ENCODE measurements at places on chromosomes 4 and X. TPM values are rescaled to one million over a fixed set of nuclear protein-coding genes. Genes with fewer than 3 reads are reported as not detected.
A peak's percentile ranks its signal among the peaks of the same experiment; 100 is the strongest.

DNA sequence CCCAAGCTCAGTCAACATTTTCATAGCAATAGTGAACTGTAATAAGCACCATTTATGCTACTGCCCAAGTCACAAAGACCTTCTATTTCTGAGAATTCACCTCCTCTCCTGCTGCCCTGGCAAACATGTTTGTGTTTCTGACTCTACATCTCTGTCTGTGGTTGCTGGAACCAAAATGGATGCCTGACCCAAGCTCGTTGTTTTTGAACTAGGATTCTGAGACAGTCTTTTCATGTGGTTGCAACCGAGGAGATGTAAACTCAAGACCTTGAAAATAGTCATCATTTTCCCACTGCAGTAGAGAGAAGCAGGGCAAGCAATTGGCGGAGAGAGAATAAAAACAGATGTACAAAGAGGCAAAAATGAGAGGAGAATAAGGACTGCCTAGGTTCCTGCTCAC is 160.2 kb downstream of the RAB28 start:
- H3K4me1 ChIP-seq, result peaks cover 5% of the 10 kb centered on the region
- no peak for DNase-seq
- H3K27me3 ChIP-seq, result no peaks in the 10 kb centered on the region
- no peak overlapping the region for H3K4me3 ChIP-seq

DNA sequence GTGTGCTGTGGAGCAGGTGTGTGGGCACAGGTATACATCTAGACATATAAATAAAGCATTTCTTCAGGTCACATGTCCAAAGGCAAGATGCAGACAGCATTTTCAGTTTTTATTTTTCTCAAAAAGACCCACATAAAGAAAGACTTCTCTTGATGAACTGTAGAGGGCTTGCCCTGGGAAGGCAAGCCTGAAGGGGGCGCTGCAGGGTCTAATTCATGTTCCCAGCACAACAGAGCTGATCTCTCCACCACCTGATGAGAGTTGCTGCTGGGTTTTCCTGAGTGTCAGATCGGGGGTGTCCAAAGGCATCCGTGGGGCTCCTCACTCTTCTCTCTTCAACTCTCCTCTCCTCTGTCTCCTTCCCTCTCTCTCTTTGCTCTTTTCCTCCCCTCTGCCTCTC is 26.6 kb downstream of the ADRA2C start:
- no peaks in the 10 kb centered on the region for H3K4me1 ChIP-seq
- DNase-seq, result peak; percentile 85
- H3K36me3 ChIP-seq, result 0 out of 2 replicates have a peak, but pooled peaks cover 5% of the 10 kb centered on the region
- no peak overlapping the region for H3K27ac ChIP-seq
- H3K4me3 ChIP-seq, result no peak overlapping the region

GRCh38 chr4:168334053-168334452 is 15.5 kb upstream of the DDX60 start:
- no peak overlapping the region for H3K4me3 ChIP-seq
- H3K4me1 ChIP-seq, result no peaks in the 10 kb centered on the region
- no peak overlapping the region for H3K27ac ChIP-seq
- H3K27me3 ChIP-seq, result no peaks in the 10 kb centered on the region

DNA sequence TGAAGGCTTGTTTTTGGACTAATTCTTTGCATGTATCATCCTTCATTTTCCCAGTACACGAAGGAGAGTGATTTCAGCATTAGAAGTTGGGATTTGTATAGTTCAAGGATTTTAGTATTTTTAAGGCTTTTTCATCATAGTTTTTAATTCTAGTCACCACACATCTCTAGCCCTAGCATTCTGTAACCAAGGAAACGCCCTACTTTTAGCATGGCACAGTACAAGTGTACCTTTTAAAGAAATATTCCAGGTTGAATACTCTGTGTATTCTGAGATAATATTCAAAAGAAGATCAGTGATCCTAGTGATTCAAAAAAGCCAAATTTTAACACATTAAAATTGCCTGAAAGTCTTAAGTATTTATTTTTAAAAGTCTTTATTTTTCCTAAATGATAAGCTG is 150.5 kb downstream of the RAP1GDS1 start:
- no peaks in the 10 kb centered on the region for H3K4me1 ChIP-seq
- H3K4me3 ChIP-seq, result no peak overlapping the region
- no peaks in the 10 kb centered on the region for H3K27me3 ChIP-seq
- peaks cover 8% of the 10 kb centered on the region for H3K36me3 ChIP-seq
- no peak for DNase-seq

GRCh38 chrX:66602381-66602938 is 36.4 kb downstream of the EDA2R start:
- DNase-seq, result no peak
- no peak overlapping the region for H3K27ac ChIP-seq
- H3K27me3 ChIP-seq, result no peaks in the 10 kb centered on the region
- H3K4me1 ChIP-seq, result no peaks in the 10 kb centered on the region

GRCh38 chr4:3464349-3464905 is 1.3 kb downstream of the DOK7 start:
- H3K36me3 ChIP-seq, result peaks cover 5% of the 10 kb centered on the region
- H3K27ac ChIP-seq, result no peak overlapping the region
- H3K27me3 ChIP-seq, result peaks cover 2% of the 10 kb centered on the region
- no peak overlapping the region for H3K4me3 ChIP-seq
- DNase-seq, result no peak

GRCh38 chr4:106868381-106869035 is 167.6 kb downstream of the DKK2 start:
- H3K4me1 ChIP-seq, result no peaks in the 10 kb centered on the region
- no peaks in the 10 kb centered on the region for H3K36me3 ChIP-seq
- no peak for DNase-seq
- H3K4me3 ChIP-seq, result no peak overlapping the region

DNA sequence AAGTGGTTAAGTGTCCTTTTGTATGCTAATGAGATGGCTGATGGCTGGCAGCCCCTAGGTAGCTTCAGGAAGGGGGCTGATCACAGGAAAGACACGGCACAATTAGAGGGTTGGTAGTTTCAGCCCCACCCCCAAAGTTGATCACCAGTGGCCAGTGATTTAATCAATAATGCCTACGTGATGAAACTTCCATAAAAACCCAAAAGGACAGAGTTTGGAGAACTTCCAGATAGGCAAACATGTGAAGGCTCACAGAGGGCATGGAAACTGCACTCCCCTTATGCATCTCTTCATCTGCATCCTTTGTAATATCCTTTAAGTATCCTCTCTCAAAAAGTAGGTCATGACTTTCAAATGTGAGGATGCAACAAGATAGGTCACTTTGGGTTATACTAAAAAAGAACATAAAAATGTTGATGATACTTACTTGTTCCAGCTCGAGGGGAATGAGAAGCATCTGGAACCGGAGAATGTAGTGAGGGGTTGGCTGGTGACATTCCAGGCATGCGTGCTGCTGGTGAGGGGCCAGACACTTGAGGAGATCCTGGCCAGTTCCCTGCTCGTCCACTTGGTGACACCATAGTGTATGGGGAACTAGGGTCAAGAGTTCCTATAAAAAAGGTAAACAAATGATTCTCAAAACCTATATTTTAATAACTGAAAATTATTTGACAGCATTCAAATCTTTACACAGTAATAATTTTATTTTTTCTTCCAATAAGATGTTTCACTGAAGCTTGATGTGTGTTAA is 16.7 kb upstream of the CXorf38 start:
- peak; percentile 75 for DNase-seq
- no peak overlapping the region for H3K4me3 ChIP-seq
- no peak overlapping the region for H3K27ac ChIP-seq
- no peaks in the 10 kb centered on the region for H3K27me3 ChIP-seq

DNA sequence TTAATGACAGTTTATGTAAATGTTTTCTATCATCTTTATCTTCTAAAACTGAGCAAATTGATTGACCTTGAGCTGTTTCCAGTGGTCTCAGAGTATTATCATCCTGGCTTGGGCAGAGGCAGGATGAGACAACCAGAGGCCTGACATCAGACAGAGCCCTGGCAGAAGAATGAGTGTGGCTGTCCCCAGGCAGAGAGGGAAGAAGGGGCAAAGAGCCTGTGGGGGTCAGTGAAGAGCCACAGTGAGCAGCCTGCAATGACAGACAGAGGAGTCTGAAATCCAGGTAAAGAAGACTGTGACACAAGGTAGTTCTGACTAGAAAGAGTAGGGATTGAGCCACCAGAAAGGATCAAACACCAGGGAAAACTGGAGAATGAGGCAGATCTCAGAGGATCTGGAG is 182.4 kb upstream of the ARSJ start:
- H3K36me3 ChIP-seq, result no peaks in the 10 kb centered on the region
- H3K4me3 ChIP-seq, result no peak overlapping the region
- H3K27me3 ChIP-seq, result no peaks in the 10 kb centered on the region
- DNase-seq, result peak; percentile 42
- no peak overlapping the region for H3K27ac ChIP-seq
- no peaks in the 10 kb centered on the region for H3K4me1 ChIP-seq

- no peaks in the 10 kb centered on the region for H3K27me3 ChIP-seq
- no peaks in the 10 kb centered on the region for H3K36me3 ChIP-seq
- no peak for DNase-seq
- H3K27ac ChIP-seq, result no peak overlapping the region
- H3K4me3 ChIP-seq, result no peak overlapping the region
Measured at GRCh38 chr4:176549161-176549865, 229.5 kb downstream of the SPCS3 start.

DNA sequence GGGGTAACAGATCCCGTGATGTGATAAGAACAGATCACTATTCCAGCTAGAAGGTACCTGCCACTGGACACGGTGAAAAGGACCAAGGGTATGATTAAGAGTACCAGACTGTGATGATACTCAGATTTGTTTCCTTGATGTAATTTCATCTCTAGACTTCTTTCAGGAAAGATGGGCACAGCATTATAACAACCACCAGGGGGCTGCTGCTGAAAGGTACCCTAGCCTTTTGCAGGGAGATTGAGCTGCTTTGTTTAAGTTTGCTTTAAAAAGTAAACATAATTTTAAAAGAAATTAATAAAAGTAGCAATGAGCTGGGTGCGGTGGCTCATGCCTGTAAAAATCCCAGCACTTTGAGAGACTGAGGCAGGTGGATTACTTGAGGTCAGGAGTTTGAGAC is 145.4 kb downstream of the EMCN start:
- DNase-seq, result no peak
- H3K4me3 ChIP-seq, result no peak overlapping the region

GRCh38 chrX:44247468-44247867 is 96.0 kb downstream of the EFHC2 start:
- DNase-seq, result no peak
- no peak overlapping the region for H3K27ac ChIP-seq
- H3K4me1 ChIP-seq, result no peaks in the 10 kb centered on the region
- H3K4me3 ChIP-seq, result no peak overlapping the region
- no peaks in the 10 kb centered on the region for H3K27me3 ChIP-seq

- no peak overlapping the region for H3K27ac ChIP-seq
- H3K4me3 ChIP-seq, result no peak overlapping the region
- no peaks in the 10 kb centered on the region for H3K36me3 ChIP-seq
- no peak for DNase-seq
Measured at GRCh38 chr4:7313347-7313811, 121.0 kb downstream of the SORCS2 start.

- no peak for DNase-seq
- no peak overlapping the region for H3K4me3 ChIP-seq
- H3K4me1 ChIP-seq, result no peaks in the 10 kb centered on the region
- H3K27ac ChIP-seq, result no peak overlapping the region
- H3K27me3 ChIP-seq, result no peaks in the 10 kb centered on the region
Measured at GRCh38 chrX:13669246-13669737, 16.4 kb downstream of the TCEANC start.

DNA sequence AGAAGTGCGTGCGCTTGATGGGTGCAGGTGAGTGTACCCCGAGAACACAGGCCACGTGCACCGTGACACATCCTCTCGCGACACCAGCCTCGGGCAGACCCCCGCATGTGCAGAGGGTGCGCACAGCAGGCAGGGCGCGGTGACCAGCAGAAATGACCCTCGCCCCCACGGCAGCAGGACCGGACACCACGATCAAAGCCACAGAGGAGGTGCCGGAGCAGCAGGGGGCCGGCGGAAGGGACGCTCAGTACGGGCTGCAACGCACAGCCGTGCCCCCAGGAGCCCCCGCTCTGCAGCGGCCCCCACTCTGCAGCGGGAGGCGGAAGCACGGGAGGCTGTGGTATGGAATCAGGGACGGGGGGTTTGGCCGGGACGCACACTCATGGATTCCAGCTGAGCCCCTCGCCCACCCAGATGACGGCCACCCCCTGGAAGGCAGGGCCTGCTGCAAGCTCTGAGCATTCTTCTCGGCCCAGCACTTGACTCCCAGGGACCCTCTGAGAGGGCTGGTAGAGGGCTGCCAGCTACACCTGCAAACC is 17.1 kb downstream of the PPP2R3B start:
- peaks cover 4% of the 10 kb centered on the region for H3K27me3 ChIP-seq
- no peak overlapping the region for H3K27ac ChIP-seq
- H3K4me3 ChIP-seq, result no peak overlapping the region
- peaks cover 3% of the 10 kb centered on the region for H3K4me1 ChIP-seq
- H3K36me3 ChIP-seq, result peaks cover 3% of the 10 kb centered on the region
- DNase-seq, result no peak

DNA sequence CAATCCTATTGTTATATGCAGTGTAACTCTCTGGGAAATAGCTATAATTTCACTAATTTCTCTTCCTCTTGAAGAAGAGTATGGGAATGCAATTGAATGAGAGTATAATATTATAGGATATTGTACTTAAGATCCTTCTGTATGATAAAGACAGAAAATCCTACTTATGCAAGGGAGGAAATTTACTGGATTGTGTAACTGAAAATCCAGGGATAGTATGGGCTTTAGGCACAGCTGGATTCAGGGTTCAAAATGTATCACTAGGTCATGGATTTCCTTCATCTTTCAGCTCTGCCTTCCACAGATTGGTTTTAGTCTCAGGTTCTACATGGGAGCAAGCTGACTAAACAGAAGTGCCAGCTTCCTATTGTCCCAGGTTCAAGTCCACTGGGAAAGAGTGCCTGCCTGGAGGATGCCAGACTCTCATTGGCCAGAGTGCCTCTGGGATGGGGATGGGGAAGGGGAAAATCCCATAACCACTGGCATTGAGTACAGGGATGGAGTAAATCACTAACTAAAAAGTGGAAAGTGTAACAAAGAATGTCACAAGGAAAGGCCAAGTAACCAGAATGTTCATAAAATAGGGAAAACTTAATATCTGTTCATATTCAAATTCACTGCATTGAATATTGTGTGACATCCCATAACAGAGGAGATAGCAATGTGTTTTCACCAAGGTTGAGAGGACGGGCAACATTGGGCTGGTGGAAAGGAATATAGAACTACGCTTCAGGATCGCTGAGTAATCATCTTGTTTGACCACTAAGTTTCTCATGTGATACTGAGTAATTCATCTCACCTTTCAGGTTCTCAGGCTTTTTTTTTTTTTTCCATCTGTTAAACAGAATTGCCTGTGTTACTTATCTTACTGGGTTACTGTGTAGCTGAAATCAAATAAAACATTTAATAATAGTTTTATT is 75.7 kb downstream of the ANXA3 start:
- DNase-seq, result no peak
- H3K4me1 ChIP-seq, result no peaks in the 10 kb centered on the region
- no peaks in the 10 kb centered on the region for H3K27me3 ChIP-seq
- no peaks in the 10 kb centered on the region for H3K36me3 ChIP-seq
- H3K27ac ChIP-seq, result no peak overlapping the region
- no peak overlapping the region for H3K4me3 ChIP-seq

GRCh38 chr4:54840992-54841768 is 183.4 kb downstream of the KIT start:
- H3K36me3 ChIP-seq, result no peaks in the 10 kb centered on the region
- DNase-seq, result no peak
- H3K4me3 ChIP-seq, result no peak overlapping the region
- H3K27ac ChIP-seq, result no peak overlapping the region
- no peaks in the 10 kb centered on the region for H3K4me1 ChIP-seq

Gene OTUD4
- 51.1 TPM for total RNA-seq

Gene VEGFC
- total RNA-seq, result 0.46 TPM

Gene MSX1
- not detected for total RNA-seq

Gene TEX13C
- 0.24 TPM for total RNA-seq

Gene GLRA2
- total RNA-seq, result not detected

Gene IBSP
- total RNA-seq, result not detected

Gene MGARP
- total RNA-seq, result 4.3 TPM

Gene ZNF711
- 14.9 TPM for total RNA-seq

Gene MSMO1
- 68.3 TPM for total RNA-seq
